Left ventricle myocardium inferior (tissue), 1 donor: ENCODE measurements at places on chromosomes 1 and 21. TPM values are rescaled to one million over a fixed set of nuclear protein-coding genes. Genes with fewer than 3 reads are reported as not detected.

PTPN14 gene
- total RNA-seq = 32.5 TPM

FMOD gene
- 11.2 TPM for total RNA-seq

AGRN gene
- total RNA-seq = 13.0 TPM

MCOLN2 gene
- total RNA-seq = 0.19 TPM

PRR9 gene
- not detected for total RNA-seq
